Hepatic stellate cell (primary cell): ENCODE measurements at places on chromosomes 5 and 9.

DNA sequence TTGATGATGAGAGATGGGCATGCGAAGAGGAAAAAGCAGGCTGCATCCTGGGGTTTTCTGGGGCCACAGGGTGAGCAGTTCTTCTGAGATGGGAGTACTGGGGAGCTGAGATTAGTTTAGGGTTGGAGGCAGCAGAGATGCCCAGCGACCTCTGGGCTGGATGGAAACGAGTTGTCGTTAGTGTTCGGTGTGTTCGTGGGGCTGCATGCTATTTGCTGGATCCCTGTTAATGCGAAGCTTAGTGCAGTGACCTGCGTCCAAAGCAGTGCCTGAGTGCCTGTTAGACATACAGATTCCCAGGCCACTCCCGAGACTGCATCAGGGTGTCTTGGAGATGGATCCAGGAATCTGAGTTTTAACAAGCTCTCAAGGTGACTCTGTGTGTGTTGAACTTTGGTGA, 201.3 kb downstream of the CACNA1B start:
- DNase-seq, result no peak

- no peak for DNase-seq
These were observed 21.6 kb upstream of the RARS1 start for GRCh38 chr5:168464641-168465040.

- no peak for DNase-seq
These were observed 36.1 kb downstream of the TAF11L14 start for GRCh38 chr5:17670353-17670752.

DNA sequence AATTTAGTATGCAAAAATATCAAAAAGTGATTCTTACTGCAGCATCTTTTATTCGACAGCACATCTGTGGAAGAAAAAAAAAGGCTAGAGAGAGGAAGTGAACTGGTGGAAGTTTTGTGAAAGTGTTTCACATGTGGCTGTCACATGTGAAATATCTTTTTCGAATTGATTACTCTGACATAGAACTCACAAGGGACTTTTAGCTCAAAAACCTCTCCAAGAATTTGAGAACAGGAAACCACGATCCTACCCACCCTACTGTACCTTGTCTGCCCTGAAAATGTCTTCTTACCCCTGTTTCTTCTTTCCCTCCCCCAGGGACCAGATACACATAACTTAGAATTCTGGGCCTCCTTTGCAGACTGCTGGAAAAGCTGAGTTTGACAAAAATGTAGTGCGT, 106.5 kb upstream of the PRRC1 start:
- no peak for DNase-seq

- DNase-seq, result no peak
These were observed 23.9 kb downstream of the CNTRL start for GRCh38 chr9:121098567-121099198.

DNA sequence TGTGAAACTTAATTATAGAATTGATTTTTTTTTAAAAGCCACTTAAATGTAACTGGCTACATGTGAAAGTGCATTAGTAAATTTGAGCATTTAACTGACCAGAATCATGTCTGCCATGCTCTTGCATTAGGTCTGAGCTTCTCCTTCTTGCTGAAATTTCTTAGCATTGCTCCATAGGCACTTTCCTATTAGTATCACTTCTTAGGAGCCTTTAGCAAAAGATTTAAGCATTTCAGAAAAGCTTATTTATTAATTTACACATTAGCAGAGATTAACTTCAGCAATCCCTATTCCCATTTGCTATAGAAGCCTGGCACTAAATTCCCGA, 211.0 kb downstream of the SNX18 start:
- no peak for DNase-seq

- DNase-seq, result no peak
These were observed 284.3 kb downstream of the ARHGAP26 start for GRCh38 chr5:143054480-143054941.

DNA sequence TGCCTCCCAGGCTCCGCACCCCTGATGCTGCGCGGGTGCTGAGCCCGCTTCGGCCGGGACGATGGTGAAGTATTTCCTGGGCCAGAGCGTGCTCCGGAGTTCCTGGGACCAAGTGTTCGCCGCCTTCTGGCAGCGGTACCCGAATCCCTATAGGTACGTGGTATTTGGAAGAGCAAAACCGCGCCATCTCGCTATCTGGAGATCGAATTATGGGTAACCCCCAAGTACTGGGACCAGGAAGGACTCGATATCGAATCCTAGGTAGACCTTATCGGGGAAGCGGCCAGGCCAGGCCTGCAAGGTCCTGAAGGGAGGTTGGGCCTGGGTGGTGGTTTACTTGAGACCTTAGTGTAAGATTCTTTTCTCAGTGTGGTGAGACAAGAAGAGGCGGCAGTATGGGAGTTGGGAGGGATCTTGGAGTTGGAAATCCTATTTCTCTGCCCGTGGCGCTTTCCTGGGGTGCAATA, 359 bp downstream of the PRELID1 start:
- DNase-seq, result no peak

DNA sequence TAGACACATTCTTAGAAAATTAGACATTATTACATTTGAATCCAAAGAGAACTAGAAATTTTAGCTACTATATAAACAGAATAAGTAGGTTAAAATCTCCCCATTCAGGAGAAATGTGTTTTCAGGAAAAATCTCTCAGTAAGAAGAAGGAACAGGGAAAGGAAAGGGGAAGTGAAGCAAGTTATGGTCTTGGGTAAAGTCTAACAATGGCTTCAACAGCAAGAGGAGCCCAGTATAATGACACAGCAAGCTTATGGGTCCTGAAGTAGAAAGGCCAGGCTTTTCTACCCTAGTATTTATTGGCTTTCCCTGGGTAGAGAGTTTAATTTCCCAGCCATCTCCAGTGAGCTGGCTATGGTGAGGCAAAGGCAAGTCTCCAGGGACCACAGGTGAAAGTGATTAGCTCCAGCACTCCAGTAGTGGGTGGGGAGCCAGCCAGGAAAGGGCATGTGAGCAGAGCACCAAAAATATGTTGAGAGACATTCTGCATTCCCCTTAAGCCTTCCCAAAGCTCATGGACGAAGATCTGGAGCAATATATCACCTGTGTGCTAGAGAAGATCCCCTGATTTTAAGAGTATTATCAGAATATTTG, 981.7 kb downstream of the NR2F1-AS1 start:
- DNase-seq, result no peak

- DNase-seq, result no peak
These were observed 441.5 kb downstream of the ENC1 start for GRCh38 chr5:74199005-74199404.

DNA sequence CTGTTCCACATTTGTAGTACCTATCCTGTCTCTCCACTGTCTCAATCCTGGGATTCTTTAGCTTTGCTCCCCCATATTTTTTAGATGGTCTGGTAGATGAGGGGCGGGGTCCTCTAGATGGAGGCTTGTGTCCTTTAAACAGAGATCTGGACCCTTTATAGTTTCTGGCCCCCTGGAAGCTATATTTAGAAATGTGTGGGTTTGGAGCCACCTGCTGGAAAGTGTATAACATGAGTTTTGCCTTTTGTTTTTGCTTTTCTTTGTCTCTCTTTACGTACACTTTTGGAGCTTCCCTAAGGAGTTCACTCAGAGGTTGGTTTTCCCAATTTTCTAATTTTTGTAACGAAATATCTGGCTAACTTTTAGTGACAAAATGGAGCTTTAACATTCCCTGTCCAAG, 110.7 kb downstream of the CFAP95 start:
- DNase-seq, result no peak

DNA sequence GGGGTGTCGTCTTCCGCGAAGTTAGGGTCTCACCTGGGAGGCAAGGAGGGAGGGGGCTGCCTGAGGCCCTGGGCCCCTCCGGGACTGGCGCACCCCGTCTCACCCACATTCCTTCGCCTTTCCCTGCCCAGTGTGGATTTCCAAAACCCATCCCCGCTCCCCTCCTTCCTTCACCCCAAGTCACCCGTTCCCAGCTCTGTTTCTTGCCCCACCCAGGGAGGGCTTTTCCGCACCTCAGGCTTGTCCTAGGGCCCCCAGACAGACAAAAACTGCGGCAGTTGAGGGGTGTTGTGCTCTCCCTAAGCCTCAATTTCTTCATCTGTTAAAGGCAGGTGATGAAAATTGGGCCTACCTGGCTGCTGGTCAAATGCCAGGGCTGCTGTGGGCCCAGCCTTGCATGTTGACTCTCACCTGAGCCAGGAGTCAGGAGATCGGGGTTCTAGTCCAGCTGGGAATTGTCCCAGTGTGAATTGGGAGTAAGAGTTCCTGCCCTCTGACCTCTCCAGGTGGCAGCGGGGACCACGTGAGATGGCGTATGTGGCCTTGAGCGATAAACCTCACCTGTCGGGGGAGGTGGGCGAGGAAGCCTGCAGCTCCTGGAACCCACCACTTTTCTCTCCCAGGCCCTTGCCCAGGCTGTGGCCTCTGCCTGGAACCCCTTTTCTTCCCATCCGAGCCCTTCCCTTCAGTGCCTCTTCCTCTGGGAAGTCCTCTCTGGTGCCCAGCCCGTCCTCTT, 143.4 kb upstream of the IER5L start:
- DNase-seq, result no peak
